ENCODE measurements at places on chromosomes 5 and 9.

GRCh38 chr9:33437205-33437604, 10.2 kb downstream of the AQP3 start:
- DNase-seq, result no peak

DNA sequence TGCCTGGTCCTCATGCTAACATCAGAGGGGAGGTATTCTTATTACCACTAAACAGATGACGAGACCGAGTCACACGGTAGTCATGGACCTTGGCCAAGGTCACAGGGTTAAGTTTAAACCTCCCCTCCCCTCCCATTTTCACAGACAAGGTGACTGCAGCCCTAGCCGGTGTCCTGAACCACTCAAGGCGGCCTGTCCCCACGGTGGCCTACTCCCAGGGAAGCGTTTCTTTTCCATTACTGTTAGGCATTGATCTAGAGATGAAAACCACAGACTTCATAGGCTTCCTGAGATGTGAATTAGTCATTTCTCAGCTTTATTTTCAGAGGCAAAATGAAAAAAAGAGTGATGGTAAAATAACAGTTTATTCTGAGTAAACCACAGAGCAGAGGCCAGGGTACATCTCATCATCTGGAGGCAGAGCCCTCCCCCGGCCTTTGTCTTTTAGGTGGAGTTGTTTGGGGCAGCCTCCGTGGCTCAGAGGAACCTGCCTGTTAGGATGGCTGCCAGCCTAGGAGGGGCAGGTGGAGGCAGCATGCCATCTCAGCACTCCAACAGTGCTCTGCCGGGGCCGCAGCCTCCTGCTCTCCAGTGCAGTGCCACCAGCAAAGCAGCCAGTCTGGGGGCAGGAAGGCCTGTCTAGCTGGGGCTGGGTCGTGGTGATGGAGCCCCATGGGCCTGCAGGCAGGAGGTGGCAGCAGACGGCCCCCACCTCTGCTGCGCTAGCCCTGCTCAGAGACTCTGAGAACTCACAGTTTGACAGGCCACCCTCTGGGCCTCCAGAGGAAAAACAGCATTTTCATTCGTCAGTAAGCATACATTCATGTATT, 71.2 kb downstream of the RAPGEF1 start:
- DNase-seq, result peak; percentile 74

GRCh38 chr5:123814801-123815470, 303.0 kb downstream of the CSNK1G3 start:
- no peak for DNase-seq

DNA sequence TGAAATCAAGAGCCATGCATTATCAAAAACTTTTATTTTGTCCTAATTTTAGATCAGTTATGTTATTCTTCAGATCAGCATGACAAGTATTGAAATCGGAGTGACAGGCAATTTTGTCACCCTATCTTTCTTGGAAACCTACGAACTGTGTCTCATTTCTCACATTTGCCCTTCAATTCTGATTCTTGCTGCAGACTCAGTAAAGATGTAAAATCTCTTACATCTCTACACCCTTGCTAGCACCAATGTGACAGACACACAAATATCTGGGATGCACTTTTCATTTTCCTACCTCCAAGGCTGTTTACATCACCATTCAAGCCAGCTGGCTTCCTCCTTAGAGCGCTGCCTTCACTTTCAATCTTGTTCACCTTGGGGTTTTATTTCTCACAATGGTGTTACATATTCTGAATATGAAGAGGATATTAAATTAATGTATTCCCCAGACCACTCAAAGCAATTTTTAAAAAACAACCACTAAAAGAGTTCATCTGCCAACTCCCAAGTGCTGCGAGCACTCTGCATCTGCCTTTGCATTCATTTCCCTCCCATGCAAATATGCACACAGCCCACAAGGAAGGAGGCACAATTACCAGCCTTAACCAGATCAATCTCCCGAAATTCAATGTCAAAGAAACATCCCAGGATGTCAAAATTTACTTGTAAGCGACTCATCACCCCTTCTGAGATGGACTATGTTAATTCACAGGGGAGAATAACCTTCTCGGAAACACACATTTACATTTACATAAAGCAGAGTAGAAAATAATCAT, 164.3 kb downstream of the ENC1 start:
- no peak for DNase-seq

GRCh38 chr5:142792865-142793232, 22.7 kb downstream of the ARHGAP26 start:
- DNase-seq, result no peak

- DNase-seq, result no peak
Observed at GRCh38 chr9:137050570-137050969, 3.3 kb downstream of the ENTPD2 start.

- DNase-seq, result no peak
Observed at GRCh38 chr5:103216697-103217096, 41.9 kb upstream of the MACIR start.

- DNase-seq, result no peak
Observed at GRCh38 chr5:96150007-96150406, 188.4 kb upstream of the ELL2 start.

DNA sequence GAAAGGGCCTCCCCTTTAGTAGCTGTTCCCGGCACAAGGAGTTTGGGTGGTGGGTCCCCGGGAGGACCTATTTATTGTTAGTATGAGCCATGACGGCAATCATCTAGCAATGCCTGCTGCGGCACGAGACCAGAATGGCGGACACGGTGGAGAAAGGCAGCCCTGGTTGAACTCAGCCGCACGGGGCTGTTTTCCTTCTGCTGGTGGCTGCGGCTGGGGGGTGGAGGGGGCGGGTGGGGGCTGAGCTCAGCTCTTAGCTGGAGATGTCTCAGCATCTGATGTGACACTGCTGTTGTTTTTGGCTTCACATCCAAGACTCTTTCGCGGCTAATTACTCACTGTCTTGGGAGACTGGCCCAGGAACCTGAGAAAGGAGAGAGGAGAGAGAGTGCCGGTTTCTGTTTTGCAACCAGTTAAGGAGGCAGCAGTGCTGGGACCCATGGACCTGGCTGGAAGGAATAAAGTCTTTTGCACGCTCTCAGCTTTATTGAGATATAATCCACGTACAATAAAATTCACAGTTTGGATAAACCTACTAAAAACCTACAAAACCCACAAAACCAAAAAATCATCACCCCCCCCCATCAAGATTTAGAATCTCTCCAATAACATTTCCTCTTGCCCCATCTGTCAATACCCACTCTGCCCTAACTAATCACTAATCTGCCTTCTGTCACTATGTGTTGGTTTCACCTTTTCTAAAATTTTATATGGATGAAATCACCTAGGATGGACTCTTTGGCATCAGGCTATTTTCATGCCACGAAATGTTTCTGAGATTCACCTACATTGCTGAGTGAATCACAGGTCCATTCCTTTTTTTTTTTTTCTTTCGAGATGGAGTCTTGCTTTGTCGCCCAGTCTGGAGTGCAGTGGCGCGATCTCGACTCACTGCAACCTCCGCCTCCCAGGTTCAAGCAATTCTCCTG, 81.8 kb upstream of the NEURL1B start:
- DNase-seq, result no peak

- DNase-seq, result peak; percentile 86
Observed at GRCh38 chr5:133111299-133111698, 59.5 kb downstream of the HSPA4 start.

GRCh38 chr5:32776200-32776599, 65.1 kb downstream of the NPR3 start:
- no peak for DNase-seq

GRCh38 chr9:21853414-21853813, 51.0 kb downstream of the MTAP start:
- no peak for DNase-seq

GRCh38 chr5:115831163-115831768, 10.1 kb downstream of the ATG12 start:
- peak; percentile 41 for DNase-seq

DNA sequence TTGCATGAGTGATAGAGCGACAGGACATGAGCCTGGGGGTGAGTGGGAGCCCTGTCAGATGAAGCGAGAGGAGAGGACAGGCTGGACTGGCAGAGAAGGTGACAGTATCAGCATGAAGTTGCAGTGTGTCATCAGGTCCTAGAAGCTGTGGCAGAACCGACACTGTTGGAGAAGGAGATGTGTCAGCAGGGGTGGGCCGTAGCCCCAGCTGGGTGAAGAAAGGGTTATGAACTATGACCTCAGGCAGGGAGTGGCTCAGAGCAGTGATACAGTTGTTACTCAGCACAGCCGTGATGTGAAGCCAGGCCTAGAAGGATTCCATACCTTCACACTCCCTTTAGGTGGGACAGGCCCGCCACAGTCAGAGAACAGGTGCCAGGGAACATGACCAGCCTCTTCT, 7.6 kb downstream of the PCYOX1L start:
- DNase-seq, result no peak

GRCh38 chr9:1101846-1102641, 51.9 kb downstream of the DMRT2 start:
- no peak for DNase-seq

DNA sequence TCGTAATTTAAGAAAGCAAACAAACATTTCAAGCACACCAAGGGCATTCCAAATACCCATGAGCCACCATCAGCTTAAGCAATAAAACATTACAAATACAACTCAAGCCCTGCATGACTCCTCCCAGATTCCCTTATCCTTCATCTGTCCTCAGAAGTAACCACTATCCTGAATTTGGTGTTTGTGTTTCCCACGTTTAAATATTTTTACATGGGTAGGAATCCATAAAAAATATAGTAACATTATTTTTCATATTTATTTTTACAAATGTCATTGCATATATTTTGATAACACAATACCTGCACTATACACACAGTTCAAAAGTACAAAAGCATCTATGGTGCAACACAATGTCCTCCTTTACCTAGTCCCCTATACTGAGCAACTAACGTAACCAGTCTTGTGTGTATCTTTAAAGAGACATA, 6.4 kb downstream of the PRKAA1 start:
- DNase-seq, result no peak

GRCh38 chr5:166979307-166979895, 1312.0 kb upstream of the WWC1 start:
- DNase-seq, result no peak
